ENCODE measurements at places on chromosomes 11 and 22. TPM values are rescaled to one million over a fixed set of nuclear protein-coding genes. Genes with fewer than 3 reads are reported as not detected.

NPAS4 gene
- total RNA-seq: not detected

AMBRA1 gene
- total RNA-seq: 39.9 TPM

C11orf87 gene
- total RNA-seq: 0.09 TPM

SLC37A2 gene
- 25.0 TPM for total RNA-seq

SERGEF gene
- 28.4 TPM for total RNA-seq

RAB39A gene
- total RNA-seq: 3.1 TPM

DRD2 gene
- not detected for total RNA-seq

KDELR3 gene
- 8.3 TPM for total RNA-seq

HBB gene
- 323 TPM for total RNA-seq

UPK2 gene
- total RNA-seq: not detected

GLYATL1 gene
- not detected for total RNA-seq

APOA4 gene
- not detected for total RNA-seq

OR8H1 gene
- total RNA-seq: not detected

MTMR2 gene
- total RNA-seq: 24.9 TPM

IL10RA gene
- total RNA-seq: 37.7 TPM

BMAL1 gene
- 25.2 TPM for total RNA-seq

BACE1 gene
- total RNA-seq: 28.4 TPM

CASP1 gene
- total RNA-seq: 158 TPM

GLB1L2 gene
- 5.1 TPM for total RNA-seq

ENTHD1 gene
- not detected for total RNA-seq

SCUBE2 gene
- 7.1 TPM for total RNA-seq

RASD2 gene
- 3.6 TPM for total RNA-seq

OR8U1 gene
- total RNA-seq: not detected

TCN2 gene
- 44.2 TPM for total RNA-seq

RSF1 gene
- 59.6 TPM for total RNA-seq

PKP3 gene
- total RNA-seq: 23.1 TPM

GLB1L3 gene
- 0.27 TPM for total RNA-seq

ROBO4 gene
- total RNA-seq: 58.3 TPM

SELENOO gene
- 18.7 TPM for total RNA-seq

FSHB gene
- not detected for total RNA-seq

OR10D3 gene
- not detected for total RNA-seq

DERL3 gene
- 5.8 TPM for total RNA-seq

RDX gene
- total RNA-seq: 152 TPM

SMTNL1 gene
- total RNA-seq: not detected

POU2F3 gene
- 4.6 TPM for total RNA-seq

ARHGEF17 gene
- 56.5 TPM for total RNA-seq

LARGE2 gene
- 5.0 TPM for total RNA-seq

MYO7A gene
- 5.5 TPM for total RNA-seq

OR8D1 gene
- total RNA-seq: not detected

HPX gene
- total RNA-seq: 1.7 TPM

All from lower lobe of right lung (tissue), 2 donors.